ENCODE measurements at places on chromosomes 5 and 9.

DNA sequence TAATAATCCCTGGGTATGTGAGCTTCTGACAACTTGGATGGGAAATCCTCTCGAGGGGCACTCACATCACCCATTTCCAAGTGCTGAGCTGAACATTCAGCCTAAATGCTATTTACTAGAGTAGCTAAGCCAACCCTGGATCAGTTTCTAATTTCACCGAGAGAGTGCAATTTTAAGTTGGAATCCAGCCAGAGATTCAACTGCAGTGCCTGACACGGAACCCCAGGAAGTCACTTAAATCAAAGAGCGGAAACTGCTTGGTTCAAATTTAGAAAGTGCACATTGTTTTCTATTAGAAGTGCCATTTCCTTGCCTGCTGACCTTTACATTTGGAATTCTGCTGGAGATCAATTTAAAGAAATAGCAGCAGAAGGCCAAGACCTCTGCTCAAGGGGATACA, 8.8 kb downstream of the SPRY4 start:
- ATAC-seq, result no peak

GRCh38 chr5:181173420-181174342, 26.3 kb downstream of the OR2V2 start:
- peak; percentile 70 for ATAC-seq

DNA sequence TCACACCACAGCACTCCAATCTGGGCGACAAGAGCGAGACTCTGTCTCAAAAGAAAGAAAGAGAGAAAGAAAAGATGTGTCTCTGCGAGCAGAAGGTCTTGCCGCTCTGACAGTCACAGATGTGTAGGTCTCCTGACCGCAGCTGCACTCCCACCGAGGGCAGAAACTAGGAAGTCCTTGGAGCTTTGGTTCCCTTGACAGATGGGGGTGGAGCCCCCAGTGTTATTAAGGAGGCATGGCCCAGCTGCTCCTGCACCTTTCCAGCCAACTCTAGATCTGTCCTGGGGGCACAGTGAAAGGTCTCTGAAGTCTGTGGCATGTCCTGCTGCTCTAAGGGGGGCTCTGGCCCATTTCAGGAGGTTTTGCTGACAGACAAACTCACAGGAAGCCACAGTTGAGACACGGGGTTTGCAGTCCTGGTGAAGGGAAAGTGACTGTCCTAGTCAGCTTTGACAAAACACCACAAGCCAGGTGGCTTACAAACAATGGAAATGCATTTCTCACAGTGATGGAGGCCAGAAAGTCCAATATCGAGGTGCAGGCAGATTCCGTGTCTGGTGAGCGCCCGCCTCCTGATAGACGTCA, 9.0 kb upstream of the DIPK1B start:
- ATAC-seq, result no peak

DNA sequence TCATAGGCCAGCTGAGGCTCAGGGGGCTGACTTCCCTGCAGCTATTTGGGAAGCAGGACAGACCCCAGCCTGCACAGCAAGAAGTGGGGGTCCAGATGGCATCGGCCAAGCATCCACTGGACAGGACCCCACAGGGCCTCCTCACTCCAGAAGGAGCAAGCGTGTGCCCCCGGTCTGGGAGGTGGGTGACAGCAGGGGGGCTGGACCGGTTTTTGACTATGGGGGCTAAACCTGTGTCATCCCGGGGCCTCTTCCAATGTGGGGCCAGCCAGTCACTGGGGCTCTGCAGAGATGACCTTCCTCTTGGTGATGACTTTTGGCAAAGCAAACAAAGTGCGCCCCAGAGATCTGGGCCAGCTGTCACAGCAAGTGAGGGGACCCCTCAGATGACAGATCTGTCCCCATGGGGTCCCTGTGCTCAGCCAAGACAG, 163.9 kb downstream of the OLFM1 start:
- ATAC-seq, result no peak
